Left ventricle myocardium inferior (tissue), 1 donor: ENCODE measurements at places on chromosomes 12 and 14. TPM values are rescaled to one million over a fixed set of nuclear protein-coding genes. Genes with fewer than 3 reads are reported as not detected.

- H3K4me1 ChIP-seq = no peaks in the 10 kb centered on the region
- H3K4me3 ChIP-seq = no peak overlapping the region
- H3K27ac ChIP-seq = no peak overlapping the region
- no peak for DNase-seq
- peaks cover 9% of the 10 kb centered on the region for H3K27me3 ChIP-seq
Measured at GRCh38 chr12:43711348-43711747, 47.2 kb downstream of the PUS7L start.

DNA sequence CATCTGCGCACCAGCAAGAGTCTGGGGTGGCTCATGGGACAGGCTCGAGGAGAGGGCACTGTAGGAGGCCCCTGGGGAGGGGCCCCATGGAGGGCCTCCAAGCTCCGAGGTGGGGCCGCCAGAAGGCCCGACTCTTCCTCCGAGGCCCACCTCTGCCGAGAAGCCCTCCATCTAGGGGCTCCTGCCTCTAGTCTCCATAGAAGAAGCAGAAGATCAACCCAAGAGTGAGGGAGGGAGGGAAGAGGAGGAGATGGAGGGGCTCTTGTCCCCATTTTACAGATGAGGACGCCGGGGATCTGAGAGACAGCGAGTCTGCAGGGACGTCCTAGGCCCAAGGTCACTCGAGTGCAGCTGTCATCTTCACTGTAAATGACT, 41.2 kb downstream of the DIO3 start:
- no peak overlapping the region for H3K4me3 ChIP-seq
- H3K27ac ChIP-seq = no peak overlapping the region
- peaks cover 69% of the 10 kb centered on the region for H3K27me3 ChIP-seq
- H3K4me1 ChIP-seq = no peaks in the 10 kb centered on the region
- DNase-seq = no peak

DNA sequence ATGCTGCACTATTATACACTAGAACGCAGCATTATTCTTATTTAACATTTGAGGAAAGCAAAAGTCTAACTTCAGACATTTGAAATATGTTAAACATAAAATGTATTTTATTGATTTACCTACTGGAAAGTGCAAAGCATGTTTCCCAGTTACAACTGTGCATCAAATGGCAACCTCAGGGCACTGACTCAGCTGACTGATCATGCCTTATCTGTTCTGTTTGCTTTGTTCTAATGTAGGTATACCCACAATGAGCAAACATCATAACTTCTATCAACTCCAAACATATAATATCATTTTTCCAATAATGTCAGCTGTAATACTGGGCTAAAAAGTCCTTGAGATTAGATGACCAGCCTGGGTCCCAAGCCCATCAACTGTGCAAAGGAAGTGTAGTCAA, 431.0 kb downstream of the FOXG1 start:
- no peaks in the 10 kb centered on the region for H3K27me3 ChIP-seq
- no peak overlapping the region for H3K4me3 ChIP-seq
- no peak overlapping the region for H3K27ac ChIP-seq

DNA sequence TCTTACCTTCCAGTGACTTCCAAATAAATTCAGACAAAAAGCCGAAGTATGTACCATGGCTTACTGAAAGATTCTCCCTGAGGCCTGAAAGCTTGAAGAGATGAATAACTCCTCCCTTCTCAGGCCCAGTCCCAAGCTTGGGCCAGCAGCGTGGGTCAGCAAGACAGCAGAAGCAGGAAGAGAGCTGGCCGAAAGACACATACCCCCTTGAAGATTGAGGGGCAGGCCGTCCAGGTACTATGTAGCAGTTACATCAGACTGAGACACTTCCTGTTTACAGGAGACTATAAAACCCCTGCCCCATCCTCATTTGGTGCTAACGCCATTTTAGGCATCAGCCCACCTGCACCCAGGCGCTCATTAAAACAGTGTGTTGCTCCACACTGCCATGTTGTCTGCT, 15.0 kb downstream of the NDUFA12 start:
- H3K27ac ChIP-seq = no peak overlapping the region
- H3K36me3 ChIP-seq = peaks cover 33% of the 10 kb centered on the region
- no peaks in the 10 kb centered on the region for H3K27me3 ChIP-seq
- H3K4me1 ChIP-seq = no peaks in the 10 kb centered on the region

- no peaks in the 10 kb centered on the region for H3K27me3 ChIP-seq
- no peak for DNase-seq
- peak overlapping the region; percentile 71 for H3K27ac ChIP-seq
- H3K4me1 ChIP-seq = peaks cover 53% of the 10 kb centered on the region
- H3K4me3 ChIP-seq = no peak overlapping the region
Measured at GRCh38 chr14:77882636-77883035, 82.7 kb downstream of the ADCK1 start.

DNA sequence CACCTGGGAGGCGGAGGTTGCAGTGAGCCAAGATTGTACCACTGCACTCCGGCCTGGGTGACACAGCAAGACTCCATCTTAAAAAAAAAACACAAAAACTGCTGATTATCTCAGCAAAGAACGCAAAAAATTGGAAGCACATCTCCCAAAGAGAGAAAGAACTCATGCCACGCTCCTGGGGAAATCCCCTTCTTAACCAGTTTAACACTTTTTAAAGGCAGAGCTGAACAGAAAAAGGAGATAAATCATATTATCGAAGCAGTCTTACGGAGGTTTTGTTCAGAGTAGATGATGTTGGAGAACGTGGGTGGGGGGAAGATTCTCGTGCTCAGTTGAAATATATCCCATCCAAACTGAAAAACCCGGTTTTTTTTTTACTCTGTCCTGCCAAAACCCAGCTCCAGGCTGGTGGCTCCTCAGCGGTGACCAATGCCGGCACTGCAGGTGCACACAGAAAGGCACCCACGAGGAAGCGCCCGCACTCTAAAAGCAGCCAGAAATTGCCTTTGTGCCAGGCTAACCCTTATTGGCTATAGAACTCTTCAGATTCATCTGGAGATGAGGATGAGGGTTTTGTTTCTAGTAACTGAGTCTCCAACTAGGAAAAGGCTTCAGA, 100.2 kb upstream of the PARP11 start:
- no peak overlapping the region for H3K27ac ChIP-seq
- H3K4me1 ChIP-seq = no peaks in the 10 kb centered on the region
- H3K27me3 ChIP-seq = peaks cover 17% of the 10 kb centered on the region
- H3K4me3 ChIP-seq = no peak overlapping the region

GRCh38 chr14:105499256-105500035, 8.4 kb downstream of the TEDC1 start:
- H3K36me3 ChIP-seq = peaks cover 9% of the 10 kb centered on the region
- peaks cover 14% of the 10 kb centered on the region for H3K4me1 ChIP-seq
- no peak overlapping the region for H3K27ac ChIP-seq
- DNase-seq = no peak
- H3K27me3 ChIP-seq = no peaks in the 10 kb centered on the region

- no peak overlapping the region for H3K4me3 ChIP-seq
- H3K27me3 ChIP-seq = no peaks in the 10 kb centered on the region
- H3K27ac ChIP-seq = no peak overlapping the region
- H3K36me3 ChIP-seq = no peaks in the 10 kb centered on the region
- DNase-seq = no peak
Measured at GRCh38 chr12:67520606-67521005, 127.9 kb upstream of the DYRK2 start.

DNA sequence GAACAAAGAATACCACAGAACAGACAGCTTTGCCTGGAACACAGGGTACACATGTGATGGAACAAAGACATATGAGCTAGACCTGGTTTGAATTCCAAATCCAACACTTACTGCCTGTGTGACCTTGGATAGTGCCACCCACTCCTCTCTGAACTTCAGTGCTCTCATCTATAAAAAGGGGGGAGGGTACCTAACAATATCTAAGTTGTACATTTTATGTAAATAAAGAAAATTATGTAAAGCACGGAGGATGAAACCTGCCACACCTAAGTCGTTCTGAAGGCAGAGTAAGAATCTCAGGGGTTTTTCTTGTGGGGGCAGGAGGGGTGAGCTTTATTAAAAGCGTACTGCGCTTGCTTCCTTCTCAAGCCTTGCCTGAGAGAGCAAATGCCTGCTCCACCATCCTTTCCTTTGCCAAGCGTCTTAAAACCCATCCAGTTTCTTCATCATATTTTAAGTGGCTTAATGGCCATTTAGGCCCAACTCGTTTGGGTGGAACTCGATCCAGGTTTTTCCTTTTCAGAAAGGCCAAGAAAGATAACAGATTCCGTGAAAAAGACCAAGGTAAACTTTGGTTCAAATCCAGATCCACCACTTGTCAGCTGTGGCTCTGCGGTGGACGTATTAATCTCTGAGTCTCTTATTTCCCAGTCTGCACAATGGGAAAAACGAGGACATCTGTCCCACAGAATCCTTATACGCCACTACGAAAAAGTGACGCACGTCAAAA, 946 bp downstream of the DDX24 start:
- H3K4me1 ChIP-seq = peaks cover 69% of the 10 kb centered on the region
- H3K4me3 ChIP-seq = peak overlapping the region; percentile 95
- H3K36me3 ChIP-seq = peaks cover 37% of the 10 kb centered on the region
- no peak for DNase-seq
- no peaks in the 10 kb centered on the region for H3K27me3 ChIP-seq

DNA sequence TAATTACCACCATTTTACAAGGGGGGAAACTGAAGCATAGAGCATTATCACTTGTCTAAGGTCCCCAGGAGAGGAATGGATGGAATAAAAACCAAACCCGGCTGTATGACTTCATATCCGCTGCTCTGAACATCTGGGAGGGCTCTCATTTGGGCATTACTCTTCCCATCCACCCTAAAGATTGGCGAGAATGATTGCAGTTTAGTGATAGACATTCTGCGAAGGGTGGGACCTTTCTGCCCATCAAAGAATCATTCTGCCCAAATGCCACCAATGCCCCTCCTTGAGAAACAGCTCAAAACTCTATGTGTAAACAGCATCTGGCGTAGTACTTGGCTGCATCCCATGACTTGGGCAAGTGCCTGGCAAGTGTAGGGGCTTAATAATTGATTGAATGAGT, 11.6 kb downstream of the CHST11 start:
- no peaks in the 10 kb centered on the region for H3K36me3 ChIP-seq
- no peak for DNase-seq
- H3K4me3 ChIP-seq = no peak overlapping the region
- peaks cover 11% of the 10 kb centered on the region for H3K4me1 ChIP-seq
- no peak overlapping the region for H3K27ac ChIP-seq
- no peaks in the 10 kb centered on the region for H3K27me3 ChIP-seq

DNA sequence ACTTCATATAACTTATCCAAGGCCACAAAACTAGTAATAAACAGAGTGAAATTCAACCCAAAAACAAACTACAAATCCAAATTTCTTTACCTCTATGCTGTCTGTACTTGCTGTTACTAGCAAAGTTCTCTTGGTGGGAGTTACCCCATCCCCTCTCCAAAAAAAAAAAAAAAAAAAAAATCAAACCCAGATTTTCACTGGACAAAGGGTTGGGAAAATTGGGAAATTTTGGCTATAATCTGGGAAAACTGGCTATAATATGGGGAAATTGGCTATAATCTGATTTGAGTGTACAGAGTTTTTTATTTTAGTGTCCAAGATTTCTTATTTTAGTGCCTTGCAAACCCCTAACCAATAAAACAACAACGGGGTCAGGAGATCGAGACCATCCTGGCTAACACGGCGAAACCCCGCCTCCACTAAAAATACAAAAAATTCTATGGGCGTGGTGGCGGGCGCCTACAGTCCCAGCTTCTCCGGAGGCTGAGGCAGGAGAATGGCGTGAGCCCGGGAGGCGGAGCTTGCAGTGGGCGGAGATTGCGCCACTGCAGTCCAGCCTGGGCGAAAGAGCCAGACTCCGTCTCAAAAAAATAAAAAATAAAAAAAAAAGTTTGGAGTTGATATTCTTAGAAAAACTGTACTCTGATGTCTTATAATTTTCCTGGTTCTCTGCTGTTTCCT, 148.4 kb downstream of the CHST11 start:
- no peaks in the 10 kb centered on the region for H3K36me3 ChIP-seq
- no peak for DNase-seq
- peaks cover 41% of the 10 kb centered on the region for H3K4me1 ChIP-seq
- H3K4me3 ChIP-seq = no peak overlapping the region

- DNase-seq = peak; percentile 73
- no peak overlapping the region for H3K27ac ChIP-seq
- H3K4me3 ChIP-seq = no peak overlapping the region
- H3K36me3 ChIP-seq = no peaks in the 10 kb centered on the region
- peaks cover 21% of the 10 kb centered on the region for H3K4me1 ChIP-seq
Measured at GRCh38 chr12:52867642-52868041, 18.8 kb upstream of the KRT78 start.

DNA sequence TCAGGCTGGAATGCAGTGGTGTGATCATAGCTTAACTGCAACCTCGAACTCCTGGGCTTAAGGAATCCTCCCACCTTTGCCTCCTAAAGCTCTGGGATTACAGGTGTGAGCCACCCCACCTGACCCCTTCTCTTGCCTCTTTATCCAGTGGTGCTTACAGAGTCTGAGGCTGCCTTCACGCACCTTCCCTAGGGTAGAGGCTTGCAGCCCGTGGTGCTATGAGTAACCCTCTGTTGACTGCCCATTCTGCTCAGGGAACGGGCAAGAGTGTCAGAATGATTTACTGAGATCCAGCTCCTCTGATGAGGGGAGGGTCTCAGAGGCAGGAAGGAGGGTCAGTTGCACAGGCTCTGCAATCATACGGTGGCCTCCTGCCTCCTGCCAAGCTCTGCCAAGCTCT, 125.1 kb upstream of the TBX3 start:
- H3K4me3 ChIP-seq = no peak overlapping the region
- no peak overlapping the region for H3K27ac ChIP-seq

GRCh38 chr12:49744363-49744885, 3.1 kb downstream of the TMBIM6 start:
- H3K4me1 ChIP-seq = peaks cover 80% of the 10 kb centered on the region
- no peaks in the 10 kb centered on the region for H3K27me3 ChIP-seq
- H3K36me3 ChIP-seq = no peaks in the 10 kb centered on the region
- H3K27ac ChIP-seq = peak overlapping the region; percentile 98
- no peak for DNase-seq
- peak overlapping the region; percentile 89 for H3K4me3 ChIP-seq

- H3K36me3 ChIP-seq = peaks cover 23% of the 10 kb centered on the region
- no peak overlapping the region for H3K4me3 ChIP-seq
- no peak overlapping the region for H3K27ac ChIP-seq
- H3K27me3 ChIP-seq = no peaks in the 10 kb centered on the region
- no peak for DNase-seq
Measured at GRCh38 chr12:131947482-131948027, 2.2 kb upstream of the EP400 start.

DNA sequence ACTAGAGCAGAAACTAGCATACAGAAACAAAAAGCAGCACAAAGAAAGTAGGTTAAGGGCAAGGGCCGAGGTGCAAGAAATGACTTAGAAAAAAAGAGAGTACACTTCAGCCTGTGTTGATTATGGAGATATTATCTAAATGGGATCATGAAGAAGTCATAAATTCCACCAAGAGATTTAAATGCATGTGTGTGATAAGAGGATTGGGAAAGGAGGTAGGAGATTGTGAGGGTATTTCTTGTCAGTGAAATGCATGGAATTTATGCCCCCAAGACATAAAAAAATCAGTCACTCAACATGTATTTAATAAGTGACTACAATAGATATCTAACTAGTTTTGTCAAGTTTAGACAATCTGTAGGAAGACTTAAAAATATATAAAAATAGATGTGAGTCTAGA, 976.2 kb upstream of the LRFN5 start:
- H3K4me1 ChIP-seq = no peaks in the 10 kb centered on the region
- no peaks in the 10 kb centered on the region for H3K36me3 ChIP-seq
- H3K27me3 ChIP-seq = no peaks in the 10 kb centered on the region
- H3K4me3 ChIP-seq = no peak overlapping the region

TPPP2 gene
- 1.6 TPM for total RNA-seq

FAM90A1 gene
- total RNA-seq = 0.30 TPM

TMTC1 gene
- 38.4 TPM for total RNA-seq

PLEKHD1 gene
- 0.14 TPM for total RNA-seq
